ENCODE measurements at places on chromosomes 1 and 21. TPM values are rescaled to one million over a fixed set of nuclear protein-coding genes. Genes with fewer than 3 reads are reported as not detected.
A peak's percentile ranks its signal among the peaks of the same experiment; 100 is the strongest.

The RGS13 gene
- total RNA-seq: not detected

GRCh38 chr21:29684106-29684505 lies 255.7 kb downstream of the GRIK1 start:
- peaks cover 12% of the 10 kb centered on the region for H3K27me3 ChIP-seq
- DNase-seq: no peak
- no peak overlapping the region for H3K4me3 ChIP-seq
- no peaks in the 10 kb centered on the region for H3K36me3 ChIP-seq

- DNase-seq: peak; percentile 44
- H3K27ac ChIP-seq: peak overlapping the region; percentile 30
- H3K36me3 ChIP-seq: no peaks in the 10 kb centered on the region
- H3K4me1 ChIP-seq: peaks cover 19% of the 10 kb centered on the region
Measured at GRCh38 chr1:23422241-23422877, 2.2 kb downstream of the TCEA3 start.

GRCh38 chr1:235275836-235276235 lies 52.1 kb downstream of the ARID4B start:
- peaks cover 55% of the 10 kb centered on the region for H3K4me1 ChIP-seq
- H3K27me3 ChIP-seq: no peaks in the 10 kb centered on the region
- H3K27ac ChIP-seq: peak overlapping the region; percentile 69
- no peak for DNase-seq

- H3K27me3 ChIP-seq: no peaks in the 10 kb centered on the region
- peak overlapping the region; percentile 1 for H3K4me3 ChIP-seq
- DNase-seq: peak; percentile 38
- H3K27ac ChIP-seq: peak overlapping the region; percentile 94
- peaks cover 16% of the 10 kb centered on the region for H3K36me3 ChIP-seq
- peaks cover 68% of the 10 kb centered on the region for H3K4me1 ChIP-seq
Measured at GRCh38 chr1:221776495-221777301, 34.8 kb upstream of the DUSP10 start.

GRCh38 chr1:116916002-116916401 lies 6.3 kb downstream of the PTGFRN start:
- H3K4me1 ChIP-seq: no peaks in the 10 kb centered on the region
- DNase-seq: no peak

GRCh38 chr1:89706700-89707012 lies 73.7 kb downstream of the LRRC8C start:
- H3K4me3 ChIP-seq: no peak overlapping the region
- peaks cover 71% of the 10 kb centered on the region for H3K36me3 ChIP-seq
- no peaks in the 10 kb centered on the region for H3K27me3 ChIP-seq
- no peak for DNase-seq

GRCh38 chr1:2314273-2314802 lies 77.0 kb downstream of the MORN1 start:
- DNase-seq: no peak
- no peaks in the 10 kb centered on the region for H3K27me3 ChIP-seq
- H3K36me3 ChIP-seq: no peaks in the 10 kb centered on the region

DNA sequence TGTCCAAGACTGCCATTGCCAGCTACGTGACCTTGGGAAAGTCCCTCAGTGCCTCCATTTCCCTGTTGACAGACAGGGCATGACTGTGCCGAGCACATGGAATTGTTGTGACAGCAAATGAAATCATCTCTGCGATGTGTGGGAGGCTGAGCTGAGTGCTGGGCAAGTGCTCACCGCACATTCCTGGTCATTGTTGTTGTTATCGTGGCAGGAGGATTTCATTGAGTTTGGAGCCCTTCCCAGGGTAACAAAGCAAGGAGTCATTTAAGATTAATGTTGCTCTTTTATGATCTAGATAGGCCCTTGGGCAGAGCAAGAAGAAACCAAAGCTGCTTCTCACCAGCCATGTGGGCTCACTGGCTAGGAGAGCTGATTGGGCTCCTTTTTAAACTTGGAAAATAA lies 39.6 kb upstream of the ITPKB start:
- no peaks in the 10 kb centered on the region for H3K36me3 ChIP-seq
- DNase-seq: no peak
- H3K4me3 ChIP-seq: no peak overlapping the region

DNA sequence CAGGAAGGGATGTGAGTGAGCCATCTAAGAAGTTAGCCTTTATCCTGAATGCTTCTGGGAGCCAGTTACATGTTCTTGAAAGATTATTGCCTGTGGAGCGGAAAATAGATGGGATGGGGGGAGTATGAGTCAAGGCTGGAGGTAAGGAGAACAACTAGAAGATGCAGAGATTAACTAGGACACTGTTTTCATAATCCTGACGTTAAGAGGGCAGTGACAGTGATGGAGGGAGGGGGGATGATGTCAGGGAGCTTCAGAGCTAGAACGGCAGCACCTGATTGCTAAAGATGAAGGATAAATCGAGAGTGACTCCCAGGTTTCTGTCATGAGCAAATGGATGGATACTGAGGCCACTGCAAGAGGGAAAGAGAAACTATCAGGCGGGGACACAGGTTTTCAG lies 10.0 kb upstream of the RCSD1 start:
- H3K4me3 ChIP-seq: no peak overlapping the region
- H3K36me3 ChIP-seq: peaks cover 10% of the 10 kb centered on the region
- peaks cover 54% of the 10 kb centered on the region for H3K4me1 ChIP-seq
